Activated naive CD4-positive, alpha-beta T cell treated with anti-CD3 and anti-CD28 coated beads for 36 hours (primary cell): ENCODE measurements at places on chromosomes 7 and 10. TPM values are rescaled to one million over a fixed set of nuclear protein-coding genes. Genes with fewer than 3 reads are reported as not detected.

CALHM1 gene
- not detected for total RNA-seq

VAX1 gene
- total RNA-seq = not detected

DNA sequence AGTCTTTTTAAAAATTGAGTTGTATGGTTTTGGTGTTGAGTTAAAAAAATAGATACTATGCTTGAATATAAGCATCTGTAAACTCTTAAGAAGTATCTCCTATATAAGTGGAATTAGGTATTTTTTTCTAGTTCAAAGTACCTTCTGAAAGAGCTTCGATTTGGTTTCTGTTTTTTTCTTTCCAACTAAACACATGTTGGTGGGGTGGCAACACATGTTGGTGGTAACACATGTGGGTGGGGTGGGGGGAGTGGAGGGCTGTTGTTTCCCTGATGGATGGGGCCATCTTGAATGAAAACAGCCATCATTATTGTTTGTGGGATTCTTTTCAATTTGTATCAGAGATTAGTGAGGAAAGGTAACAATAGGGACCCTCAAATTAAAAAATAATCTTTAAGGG lies 178.9 kb downstream of the STK31 start:
- DNase-seq = no peak
- no peaks in the 10 kb centered on the region for H3K36me3 ChIP-seq
- H3K4me1 ChIP-seq = peaks cover 12% of the 10 kb centered on the region
- no peak overlapping the region for H3K27ac ChIP-seq
- peaks cover 10% of the 10 kb centered on the region for H3K27me3 ChIP-seq
- H3K4me3 ChIP-seq = no peak overlapping the region

GRCh38 chr7:117132321-117133120 lies 179.2 kb downstream of the ST7 start:
- no peaks in the 10 kb centered on the region for H3K27me3 ChIP-seq
- no peaks in the 10 kb centered on the region for H3K4me1 ChIP-seq
- no peak overlapping the region for H3K27ac ChIP-seq
- DNase-seq = no peak
- peaks cover 8% of the 10 kb centered on the region for H3K36me3 ChIP-seq

PRF1 gene
- total RNA-seq = 8.2 TPM

GRCh38 chr10:90561666-90562065 lies 296.2 kb downstream of the HTR7 start:
- no peaks in the 10 kb centered on the region for H3K27me3 ChIP-seq
- no peak overlapping the region for H3K27ac ChIP-seq
- H3K36me3 ChIP-seq = no peaks in the 10 kb centered on the region
- H3K4me3 ChIP-seq = no peak overlapping the region

INSYN2A gene
- total RNA-seq = not detected

PIP4K2A gene
- 74.1 TPM for total RNA-seq

GRCh38 chr10:21513405-21513788 lies 12.1 kb downstream of the SKIDA1 start:
- no peak overlapping the region for H3K27ac ChIP-seq
- peaks cover 53% of the 10 kb centered on the region for H3K27me3 ChIP-seq
- no peak overlapping the region for H3K4me3 ChIP-seq
- H3K4me1 ChIP-seq = peaks cover 16% of the 10 kb centered on the region
- DNase-seq = no peak

- no peaks in the 10 kb centered on the region for H3K36me3 ChIP-seq
- H3K27ac ChIP-seq = no peak overlapping the region
- DNase-seq = no peak
- peaks cover 14% of the 10 kb centered on the region for H3K27me3 ChIP-seq
- H3K4me3 ChIP-seq = no peak overlapping the region
- no peaks in the 10 kb centered on the region for H3K4me1 ChIP-seq
Observed at GRCh38 chr10:49622426-49623425, 8.9 kb downstream of the CHAT start.

GRCh38 chr10:117884093-117884492 lies 162.6 kb downstream of the RAB11FIP2 start:
- peaks cover 14% of the 10 kb centered on the region for H3K27me3 ChIP-seq
- DNase-seq = peak; percentile 7
- no peak overlapping the region for H3K27ac ChIP-seq
- no peak overlapping the region for H3K4me3 ChIP-seq
- H3K36me3 ChIP-seq = no peaks in the 10 kb centered on the region

SEMA4G gene
- total RNA-seq = 0.48 TPM

DNA sequence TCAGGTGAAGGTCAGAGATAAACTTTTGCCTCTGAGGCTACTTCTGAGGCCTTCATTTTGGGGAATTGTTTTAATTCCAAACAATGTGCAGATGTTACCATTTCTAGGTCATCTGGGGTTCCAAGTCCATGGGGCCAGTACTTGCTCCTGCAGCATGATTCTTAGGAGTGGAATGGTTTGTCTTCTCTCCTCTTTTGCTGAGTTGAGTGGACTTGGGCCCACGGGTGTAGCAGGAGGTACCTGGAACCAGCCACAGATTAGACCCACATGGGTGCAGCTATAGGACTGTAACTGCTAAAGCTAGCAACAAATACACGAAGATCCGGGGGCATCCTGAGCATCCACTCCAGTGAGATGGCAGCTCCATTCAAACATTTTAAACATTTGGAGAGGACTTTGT lies 41.6 kb downstream of the WIPF3 start:
- H3K27ac ChIP-seq = no peak overlapping the region
- H3K4me1 ChIP-seq = no peaks in the 10 kb centered on the region
- H3K36me3 ChIP-seq = no peaks in the 10 kb centered on the region
- no peak overlapping the region for H3K4me3 ChIP-seq

GRCh38 chr7:71636329-71636728 lies 504.4 kb downstream of the GALNT17 start:
- no peaks in the 10 kb centered on the region for H3K4me1 ChIP-seq
- peaks cover 4% of the 10 kb centered on the region for H3K27me3 ChIP-seq
- H3K4me3 ChIP-seq = no peak overlapping the region
- H3K36me3 ChIP-seq = no peaks in the 10 kb centered on the region

DNA sequence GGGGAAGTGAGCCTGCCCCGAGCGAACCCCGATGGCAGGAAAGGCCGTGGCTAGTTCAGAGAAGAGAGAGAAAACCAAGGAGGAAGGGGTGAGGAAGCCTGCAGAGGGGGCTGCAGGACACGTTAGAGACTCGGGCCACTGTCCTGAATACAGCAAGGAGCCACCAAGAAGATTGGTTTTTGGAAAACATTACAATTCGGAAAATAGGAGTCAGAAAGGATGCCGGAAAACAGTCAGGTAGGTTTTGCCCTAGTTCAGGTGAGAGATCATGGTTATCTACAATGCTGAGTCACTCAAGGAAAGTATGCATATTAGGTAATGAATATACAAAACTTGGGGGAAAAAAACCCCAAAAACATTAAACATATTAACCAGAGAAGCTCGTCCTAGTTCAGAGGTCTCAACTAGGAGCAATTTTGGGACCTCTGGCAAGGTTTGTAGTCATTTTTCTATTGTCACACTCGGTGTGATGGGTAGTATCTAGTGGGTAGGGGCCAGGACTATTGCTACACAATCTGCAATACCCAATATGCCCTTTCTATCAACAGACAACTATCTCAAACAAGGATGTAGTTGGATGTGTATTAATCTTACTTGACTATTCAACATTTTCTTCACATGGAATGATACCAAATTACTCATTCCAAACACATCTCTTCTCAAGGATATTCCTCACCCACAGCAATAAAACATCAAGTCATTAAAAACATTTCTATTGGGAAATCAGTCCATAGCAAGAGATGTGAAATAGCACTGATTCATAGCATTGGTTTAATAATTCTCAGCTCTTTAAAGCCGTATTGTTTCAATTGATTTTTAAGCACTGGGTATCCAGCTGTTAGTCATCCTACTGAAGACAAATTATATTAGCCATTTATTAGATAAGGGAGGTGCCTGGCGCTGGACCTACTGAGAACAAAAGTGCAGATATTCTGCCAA lies 74.4 kb upstream of the RSU1 start:
- H3K27ac ChIP-seq = peak overlapping the region; percentile 69
- H3K36me3 ChIP-seq = peaks cover 8% of the 10 kb centered on the region
- H3K27me3 ChIP-seq = no peaks in the 10 kb centered on the region
- peak; percentile 71 for DNase-seq
- H3K4me3 ChIP-seq = peak overlapping the region; percentile 52

DNA sequence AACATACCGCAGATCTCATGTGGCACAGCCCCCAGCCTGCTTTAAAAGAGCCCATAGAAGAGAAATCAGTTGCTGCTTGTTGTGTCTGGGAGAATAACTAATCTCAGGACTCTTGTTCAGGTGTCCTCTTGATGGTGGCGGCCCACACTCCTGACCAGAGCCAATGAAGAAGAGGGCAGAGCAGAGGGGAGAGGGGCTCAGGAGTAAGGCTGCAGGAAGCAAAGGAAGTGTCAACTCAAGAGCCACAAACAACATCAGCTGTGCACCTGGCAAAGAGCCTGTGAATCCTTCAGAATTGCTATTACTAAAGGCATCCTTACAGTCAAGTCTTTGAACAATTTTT lies 59.8 kb upstream of the PTN start:
- no peak for DNase-seq
- H3K4me1 ChIP-seq = no peaks in the 10 kb centered on the region
- H3K4me3 ChIP-seq = no peak overlapping the region
- no peak overlapping the region for H3K27ac ChIP-seq
- H3K27me3 ChIP-seq = peaks cover 3% of the 10 kb centered on the region
- no peaks in the 10 kb centered on the region for H3K36me3 ChIP-seq

DNA sequence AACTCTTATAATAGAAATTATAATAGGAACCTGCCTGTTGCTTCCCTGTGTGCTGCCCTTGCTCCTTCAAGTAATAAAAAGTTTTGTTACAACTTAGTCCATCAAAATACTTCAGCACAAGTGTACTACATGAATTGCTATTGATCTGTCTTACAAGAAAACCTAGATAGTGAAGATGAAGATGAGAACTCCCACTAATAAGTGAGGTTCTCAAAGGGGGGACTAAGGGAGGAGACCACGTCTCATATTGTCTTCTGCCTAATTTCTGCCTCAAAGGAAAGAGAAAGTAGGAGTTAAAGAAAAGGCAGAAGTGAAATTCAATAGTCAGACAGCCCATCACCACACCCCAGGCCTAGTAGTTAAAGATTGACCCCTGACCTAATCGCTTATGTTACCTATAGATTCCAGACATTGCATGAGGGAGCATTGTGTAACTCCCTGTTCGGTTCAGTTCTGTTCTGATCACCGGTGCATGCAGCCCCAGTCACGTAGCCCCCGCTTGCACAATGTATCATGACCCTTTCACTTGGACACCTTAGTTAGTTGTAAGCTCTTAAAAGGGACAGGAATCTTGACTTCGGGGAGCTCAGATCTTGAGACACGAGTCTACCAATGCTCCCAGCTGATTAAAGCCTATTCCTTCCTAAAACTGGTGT lies 18.2 kb upstream of the CHST3 start:
- no peak overlapping the region for H3K4me3 ChIP-seq
- no peak for DNase-seq
- H3K27ac ChIP-seq = no peak overlapping the region

SLC18A2 gene
- not detected for total RNA-seq

DNA sequence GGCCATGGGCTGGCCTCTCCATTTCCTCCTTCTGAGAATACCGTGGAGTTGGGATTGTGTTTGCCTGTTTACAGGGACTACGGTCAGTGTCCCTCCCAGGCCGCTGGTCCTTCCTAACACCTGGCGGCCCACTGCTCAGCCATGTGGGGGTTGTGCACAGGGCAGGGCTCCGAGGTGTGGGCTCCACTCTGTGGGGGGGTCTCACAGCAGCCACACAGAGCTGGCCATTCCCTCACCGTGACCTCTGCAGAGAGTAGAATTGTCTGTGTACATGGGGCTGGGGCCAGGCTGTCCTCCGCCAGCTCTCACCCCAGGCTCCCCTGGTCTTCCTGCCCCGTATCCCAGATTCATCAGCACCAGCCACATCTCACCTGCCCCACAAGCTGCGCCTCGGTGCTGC lies 60.1 kb downstream of the PTPRN2 start:
- H3K27me3 ChIP-seq = no peaks in the 10 kb centered on the region
- H3K27ac ChIP-seq = no peak overlapping the region
- H3K4me3 ChIP-seq = no peak overlapping the region
- H3K4me1 ChIP-seq = no peaks in the 10 kb centered on the region
- H3K36me3 ChIP-seq = no peaks in the 10 kb centered on the region

GNAT3 gene
- not detected for total RNA-seq

GRCh38 chr10:46060706-46061105 lies 14.6 kb upstream of the MSMB start:
- DNase-seq = no peak
- no peaks in the 10 kb centered on the region for H3K27me3 ChIP-seq
- no peaks in the 10 kb centered on the region for H3K36me3 ChIP-seq

DNA sequence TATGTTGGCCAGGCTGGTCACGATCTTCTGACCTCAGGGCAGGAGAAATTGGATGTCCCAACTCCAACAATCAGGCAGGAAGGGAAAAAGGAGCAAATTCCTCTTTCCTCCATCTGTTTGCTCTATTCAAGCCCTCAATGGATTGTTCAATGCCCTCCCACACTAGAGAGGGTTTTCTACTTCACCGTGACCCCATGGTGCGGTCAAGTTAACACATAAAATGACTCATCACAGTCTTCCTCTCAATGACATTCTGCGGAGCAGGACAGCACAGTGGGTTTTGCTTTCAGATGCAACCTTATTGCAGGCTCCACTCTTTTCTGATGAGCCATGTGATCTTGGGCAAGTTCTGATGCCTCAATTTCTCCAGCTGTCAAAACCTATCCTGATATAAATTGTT lies 364.9 kb downstream of the ANKRD30A start:
- H3K4me1 ChIP-seq = no peaks in the 10 kb centered on the region
- no peaks in the 10 kb centered on the region for H3K36me3 ChIP-seq
- no peak for DNase-seq
- no peak overlapping the region for H3K4me3 ChIP-seq
- H3K27ac ChIP-seq = no peak overlapping the region

SUN3 gene
- total RNA-seq = not detected

ARHGAP22 gene
- total RNA-seq = not detected

- H3K27ac ChIP-seq = no peak overlapping the region
- H3K4me1 ChIP-seq = no peaks in the 10 kb centered on the region
- H3K36me3 ChIP-seq = no peaks in the 10 kb centered on the region
- DNase-seq = no peak
- H3K4me3 ChIP-seq = no peak overlapping the region
Observed at GRCh38 chr10:59959504-59960018, 53.2 kb upstream of the CCDC6 start.

- H3K4me1 ChIP-seq = no peaks in the 10 kb centered on the region
- no peak overlapping the region for H3K4me3 ChIP-seq
- H3K27ac ChIP-seq = no peak overlapping the region
- H3K36me3 ChIP-seq = no peaks in the 10 kb centered on the region
- DNase-seq = no peak
Observed at GRCh38 chr10:19862811-19863515, 46.7 kb downstream of the PLXDC2 start.
